MG63 (cell line): ENCODE measurements at places on chromosomes 2 and 18.

DNA sequence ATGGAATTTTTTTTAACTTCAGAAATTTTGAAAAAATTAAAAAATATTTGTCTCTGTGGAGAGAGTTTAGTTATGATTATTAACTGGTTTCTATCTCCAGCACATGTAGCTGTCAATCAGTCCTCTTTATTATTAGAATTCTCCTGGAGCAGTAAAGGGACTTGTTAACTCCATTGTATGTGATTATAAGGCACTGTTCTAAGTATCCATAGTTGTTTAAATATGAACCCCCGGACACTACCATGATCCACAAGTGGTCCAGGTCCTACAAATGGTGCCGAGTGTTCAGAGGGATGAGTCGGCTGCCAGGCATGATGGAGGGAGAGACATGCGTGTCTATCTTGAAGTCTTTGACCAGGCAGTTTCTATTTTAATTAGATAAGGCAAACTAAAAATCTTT is 492 bp downstream of the CHRNA1 start:
- no peak for DNase-seq

DNA sequence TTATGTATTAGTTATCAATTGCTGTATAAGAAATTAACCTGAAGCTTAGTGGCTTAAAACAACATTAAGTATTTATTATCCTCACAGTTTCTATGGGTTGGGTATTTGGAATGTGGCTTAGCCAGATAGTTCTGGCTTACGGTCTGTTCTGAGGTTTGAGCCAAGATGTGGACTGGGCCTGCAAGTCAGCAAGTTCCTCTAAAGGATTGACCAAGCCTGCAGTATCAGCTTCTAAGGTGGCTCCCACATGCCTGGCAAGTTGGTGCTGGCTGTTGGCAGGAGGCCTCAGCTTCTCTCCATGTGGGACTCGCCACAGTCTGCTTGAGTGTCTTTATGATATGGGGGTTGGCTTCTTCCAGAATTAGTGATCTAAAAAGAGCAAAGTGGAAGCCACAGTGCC is 45.0 kb upstream of the TCF4 start:
- no peak for DNase-seq

GRCh38 chr18:59024829-59025228 is 114.9 kb upstream of the SEC11C start:
- DNase-seq, result peak; percentile 70

DNA sequence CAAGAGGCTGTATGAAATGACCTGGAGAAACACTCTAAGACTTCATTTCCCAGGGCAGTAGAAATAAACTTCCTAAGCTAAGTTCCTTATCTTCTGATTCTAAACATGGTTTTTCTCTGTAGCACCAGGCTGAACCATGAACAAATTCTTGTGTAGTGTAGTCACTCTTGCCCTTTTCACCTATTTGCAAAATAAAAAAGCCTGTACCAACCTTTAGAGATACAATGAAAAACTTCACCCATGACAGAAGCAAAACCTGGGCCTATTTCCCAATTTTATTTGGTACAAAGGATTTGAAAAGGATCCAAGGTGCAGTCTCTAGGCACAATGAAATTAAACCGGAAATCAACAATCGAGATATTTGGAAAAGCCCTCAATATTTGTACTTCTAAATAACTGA is 43.6 kb downstream of the POLR1A start:
- no peak for DNase-seq

DNA sequence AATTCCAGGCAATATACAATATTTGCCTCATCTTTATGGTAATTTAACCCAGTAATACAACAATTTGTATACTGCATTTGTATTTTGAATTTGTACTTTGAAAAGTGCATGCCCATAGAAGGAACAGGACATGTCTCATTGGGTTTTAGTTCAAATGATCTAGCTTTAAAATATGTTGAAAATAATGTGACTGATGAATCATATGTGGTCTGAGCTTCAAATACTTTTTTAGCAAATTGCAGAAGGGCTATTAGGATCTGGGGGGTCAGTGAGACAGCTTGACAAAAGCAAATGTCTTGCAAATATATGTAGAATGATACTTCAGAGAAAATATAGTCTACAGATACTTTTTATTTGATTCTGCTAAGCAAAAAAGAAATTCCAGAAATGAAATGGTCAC is 248.9 kb downstream of the DCC start:
- no peak for DNase-seq

GRCh38 chr2:56460508-56460907 is 276.7 kb downstream of the CCDC85A start:
- DNase-seq, result no peak

DNA sequence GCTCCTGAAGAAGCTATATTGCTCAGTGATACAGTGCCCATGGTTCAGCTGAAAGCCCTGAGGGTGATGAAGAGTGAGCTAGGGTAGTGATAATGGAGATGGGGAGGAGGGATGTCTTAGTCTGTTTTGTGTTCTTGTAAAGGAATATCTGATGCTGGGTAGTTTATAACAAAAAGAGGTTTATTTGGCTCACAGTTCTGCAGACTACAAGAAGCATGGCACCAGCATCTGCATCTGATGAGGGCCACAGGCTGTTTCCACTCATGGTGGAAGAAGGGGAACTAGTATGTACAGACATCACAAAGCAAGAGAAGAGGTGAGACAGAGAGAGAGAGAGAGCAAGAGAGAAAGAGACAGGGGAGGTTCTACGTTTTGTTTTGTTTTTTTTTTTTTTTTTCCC is 417.3 kb upstream of the TRIB2 start:
- no peak for DNase-seq

DNA sequence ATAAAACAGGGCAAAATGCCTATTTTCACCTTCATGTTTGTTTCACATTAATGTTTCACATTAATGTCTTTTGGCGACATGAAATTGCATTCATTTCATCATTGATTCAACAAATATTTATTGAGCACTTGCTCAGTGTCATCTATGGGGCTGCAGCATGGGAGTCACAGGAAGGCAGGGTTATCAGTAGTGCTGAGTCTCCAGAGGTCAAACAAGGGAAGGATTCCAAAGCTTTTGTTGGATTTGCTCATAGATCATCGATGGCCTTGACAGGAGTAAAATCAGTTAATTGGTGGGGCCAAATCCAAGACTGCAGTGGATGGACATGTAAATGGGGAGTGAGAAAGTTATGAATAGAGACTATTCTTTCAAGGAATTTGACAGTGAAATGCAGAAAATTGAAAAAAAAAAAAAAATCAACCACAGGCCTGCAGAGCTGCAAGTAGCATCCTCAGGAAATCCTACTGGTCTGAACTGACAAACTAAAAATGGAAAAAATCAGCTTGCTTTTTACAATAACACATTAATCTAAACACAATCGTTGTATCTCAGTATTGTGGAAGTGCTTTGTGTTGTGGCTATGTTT is 1290.8 kb downstream of the DPP10 start:
- DNase-seq, result no peak

- DNase-seq, result no peak
Measured at GRCh38 chr2:49404108-49404507, 249.8 kb upstream of the FSHR start.

DNA sequence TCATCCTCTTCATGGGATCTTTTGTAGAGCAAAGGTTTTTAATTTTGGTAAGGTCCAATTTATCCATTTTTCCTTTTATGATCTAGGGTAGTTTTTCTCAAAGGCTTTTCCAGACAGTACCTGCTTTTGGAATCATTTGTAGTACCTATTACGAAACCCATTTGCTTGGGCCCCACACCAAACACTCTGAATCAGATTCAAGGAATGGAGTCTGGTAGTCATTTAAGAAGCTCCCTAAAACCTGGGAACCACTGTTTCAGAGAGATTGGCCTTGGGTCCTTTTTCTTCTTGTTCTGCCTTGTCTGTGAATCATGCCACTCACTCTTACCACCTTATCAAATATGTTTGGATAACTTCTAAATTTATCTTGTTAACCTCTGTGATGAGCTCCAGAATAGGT is 40.3 kb downstream of the OSBPL6 start:
- no peak for DNase-seq

GRCh38 chr2:21228041-21228895 is 104.5 kb downstream of the TDRD15 start:
- DNase-seq, result no peak

- no peak for DNase-seq
Measured at GRCh38 chr2:231212329-231212845, 14.0 kb downstream of the ARMC9 start.

DNA sequence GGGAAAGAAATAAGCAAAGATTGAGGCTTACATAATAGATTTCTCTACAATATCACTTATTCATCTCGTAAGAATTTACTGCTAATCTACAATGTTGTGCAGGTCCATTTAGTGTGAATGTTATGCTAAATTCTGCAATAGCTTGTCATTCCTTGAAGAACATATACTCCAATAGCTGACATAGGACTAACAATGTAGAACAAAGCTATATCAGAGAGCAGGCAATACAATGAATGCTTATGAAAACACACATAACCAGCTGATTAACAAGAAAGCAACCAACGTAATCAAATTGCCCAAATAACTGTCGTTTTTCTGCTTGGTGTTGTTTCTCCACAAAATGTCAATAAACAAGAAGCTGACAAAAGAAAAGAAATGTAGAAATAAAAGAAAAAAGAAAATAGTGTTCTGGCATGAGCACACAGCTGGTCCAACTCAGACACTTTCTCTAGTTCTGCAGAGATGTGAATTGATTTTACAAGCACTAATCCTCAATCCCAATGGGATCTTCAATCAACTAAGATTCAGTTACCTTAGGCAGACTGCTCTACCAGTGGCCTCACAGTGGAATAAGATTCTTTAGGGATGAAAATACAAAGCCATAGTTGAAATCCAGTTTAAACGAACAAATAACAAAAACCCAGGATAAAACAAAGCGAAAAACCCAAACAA is 1024.7 kb upstream of the PIK3C3 start:
- DNase-seq, result no peak

- DNase-seq, result peak; percentile 60
Measured at GRCh38 chr2:68849579-68850030, 21.6 kb downstream of the BMP10 start.

DNA sequence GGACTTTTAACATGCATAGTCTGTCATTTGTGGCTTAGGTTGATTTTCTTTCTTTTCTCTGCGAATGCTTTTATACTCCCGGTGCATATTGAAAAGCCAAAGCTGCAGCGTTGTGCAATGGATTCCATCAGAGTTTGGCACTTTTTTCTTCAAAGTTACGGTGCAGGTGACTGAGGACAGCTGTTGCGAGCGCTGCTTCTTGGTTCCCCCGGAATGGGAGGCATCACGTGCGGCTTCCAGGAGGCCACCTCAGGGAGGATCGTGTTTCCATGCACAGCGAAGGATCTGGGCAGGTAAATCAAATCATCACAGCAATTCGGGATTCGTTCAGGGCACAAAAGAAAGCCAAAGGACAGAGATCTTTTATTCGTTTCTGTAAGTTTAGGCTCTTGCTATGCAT is 109.6 kb upstream of the ALKAL2 start:
- DNase-seq, result no peak

DNA sequence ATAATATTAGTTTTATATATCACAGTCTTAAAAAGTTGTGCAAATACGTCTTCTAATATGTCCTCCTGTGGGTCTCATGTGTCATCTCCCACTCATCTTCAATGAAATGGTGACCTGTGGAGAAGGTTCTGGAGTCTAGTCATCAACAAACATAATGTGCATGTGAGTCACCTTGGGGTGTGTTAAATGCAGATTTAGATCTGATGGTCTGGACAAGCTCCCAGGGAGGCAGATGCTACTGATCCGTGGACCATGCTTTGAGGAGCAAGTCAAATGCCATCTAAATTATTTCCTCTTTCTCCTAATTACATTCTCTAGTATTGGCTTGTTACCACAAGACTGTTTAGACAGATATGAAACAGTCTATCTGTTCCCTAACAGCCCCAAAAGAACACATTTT is 210.9 kb downstream of the CD226 start:
- DNase-seq, result no peak

GRCh38 chr2:99812426-99812825 is 322.6 kb upstream of the REV1 start:
- no peak for DNase-seq

- no peak for DNase-seq
Measured at GRCh38 chr2:39448169-39448502, 11.1 kb upstream of the MAP4K3 start.

DNA sequence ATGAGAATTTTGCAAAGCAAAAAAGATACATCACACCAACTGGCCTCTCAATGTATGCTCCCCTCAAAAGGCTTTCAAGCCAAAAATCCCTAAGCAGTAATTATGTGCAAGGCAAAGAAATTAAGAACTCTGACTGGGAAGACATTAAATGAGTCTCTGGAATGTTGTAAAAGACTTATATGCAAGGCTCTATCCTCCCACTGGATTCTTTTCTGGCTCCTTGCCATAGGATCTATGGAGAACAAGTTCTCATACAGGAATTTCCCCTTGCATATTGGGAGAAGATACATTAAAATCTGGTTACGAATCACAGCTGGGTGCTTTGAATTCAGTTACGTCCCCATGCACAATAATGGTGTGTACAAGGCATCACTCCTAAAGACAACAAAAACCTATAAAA is 73.4 kb upstream of the ATL2 start:
- no peak for DNase-seq

GRCh38 chr18:49743117-49743567 is 70.2 kb downstream of the ACAA2 start:
- no peak for DNase-seq

- DNase-seq, result no peak
Measured at GRCh38 chr18:7676253-7676873, 109.2 kb downstream of the PTPRM start.

DNA sequence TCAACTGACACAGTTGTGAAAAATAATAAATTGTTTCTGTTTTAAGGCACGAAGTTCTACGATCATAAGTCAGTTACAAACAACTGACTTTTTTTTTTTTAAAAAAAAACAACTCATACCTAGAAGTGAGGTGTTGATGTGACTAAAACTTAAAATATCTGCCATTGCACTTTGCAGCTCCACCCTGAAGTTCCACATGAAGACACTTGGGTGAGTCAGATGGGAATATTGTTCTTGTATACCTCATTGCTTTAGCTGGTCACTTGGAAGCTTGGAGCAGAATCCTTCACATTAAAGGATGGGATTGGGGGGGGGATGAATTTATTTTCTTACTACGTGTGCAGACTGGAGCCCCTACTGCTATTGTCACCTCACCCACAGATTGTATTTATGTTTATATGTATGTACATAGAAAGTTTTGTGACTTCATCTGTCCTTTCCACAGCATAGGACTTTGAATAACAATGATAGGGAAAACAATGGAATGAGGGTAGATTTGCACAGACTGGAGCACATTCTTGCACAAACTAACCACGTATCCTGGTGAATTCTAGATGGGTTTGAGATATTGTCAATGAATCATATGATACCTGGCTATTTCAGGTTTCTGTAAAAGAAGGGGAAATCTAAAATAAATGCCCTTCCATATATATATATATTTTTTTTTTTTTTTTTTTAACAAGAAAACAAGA is 57.9 kb upstream of the ARHGAP15 start:
- DNase-seq, result no peak

DNA sequence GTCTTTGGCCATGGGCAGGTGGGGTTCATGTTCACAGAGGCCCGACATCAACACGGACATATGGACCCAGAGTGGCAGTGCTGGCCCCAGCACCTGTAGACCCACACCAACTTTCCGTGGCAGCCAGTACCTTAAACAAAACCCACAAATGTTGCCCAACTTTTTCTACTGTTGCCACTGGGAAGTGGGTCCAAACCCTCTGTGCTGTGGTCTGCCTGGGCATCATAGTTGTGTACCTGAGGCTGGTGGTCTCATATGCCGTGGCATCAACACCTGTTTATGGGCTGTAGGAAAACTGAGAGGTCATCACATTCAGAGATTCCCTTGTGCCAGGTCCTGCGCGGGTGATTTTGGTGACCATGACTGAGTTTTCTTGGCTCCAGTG is 79.9 kb downstream of the SH3RF3 start:
- no peak for DNase-seq

- DNase-seq, result no peak
Measured at GRCh38 chr2:241672243-241673188, 14.1 kb downstream of the DTYMK start.

- DNase-seq, result no peak
Measured at GRCh38 chr18:49656073-49656692, 94.3 kb downstream of the LIPG start.
